ENCODE measurements at places on chromosomes 3 and 15.

- no peak for DNase-seq
Observed at GRCh38 chr3:14412831-14413380, 10.5 kb downstream of the SLC6A6 start.

DNA sequence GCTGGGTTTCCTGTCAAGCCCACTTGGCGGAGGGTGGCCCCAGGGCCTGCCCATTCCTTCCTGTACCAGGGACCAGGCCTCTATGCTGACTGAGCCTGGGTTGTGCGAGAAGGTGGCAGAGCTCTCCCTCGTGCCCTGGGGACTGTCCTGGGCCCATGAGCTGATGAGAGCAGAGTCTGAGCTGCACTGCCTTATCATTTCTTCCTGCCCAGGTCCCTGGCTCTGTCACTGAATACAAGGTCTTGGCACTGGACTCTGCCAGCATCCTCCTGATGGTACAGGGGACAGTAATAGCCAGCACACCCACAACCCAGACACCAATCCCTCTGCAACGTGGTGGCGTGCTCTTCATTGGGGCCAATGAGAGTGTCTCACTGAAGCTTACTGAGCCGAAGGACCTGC, 7.5 kb downstream of the MPI start:
- no peak for DNase-seq

DNA sequence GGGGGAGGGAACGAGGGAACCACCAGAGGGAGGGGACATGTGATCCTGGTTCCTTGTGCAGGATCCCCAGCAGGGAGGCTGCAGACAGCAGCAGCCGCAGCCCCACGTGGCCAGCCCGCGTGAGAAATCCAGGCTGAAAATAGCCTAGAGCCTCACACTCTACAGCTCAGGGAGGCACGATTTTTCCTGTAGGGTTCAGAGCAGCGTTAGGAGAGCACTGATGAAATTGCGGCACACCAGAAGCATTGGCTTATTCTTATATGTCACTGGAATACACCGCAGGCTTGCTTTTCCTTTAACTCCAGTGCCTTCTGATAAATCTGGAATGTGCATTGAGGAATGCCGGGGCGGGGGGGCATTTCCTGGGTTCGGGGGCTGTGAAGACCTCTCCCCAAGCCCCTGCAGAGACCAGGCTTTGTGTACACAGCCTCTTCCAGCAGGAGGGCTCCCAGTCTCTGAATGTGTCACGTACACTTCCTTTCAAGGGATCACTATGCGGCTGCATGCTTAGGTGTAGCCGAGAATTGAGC, 193.0 kb downstream of the ATP10A start:
- DNase-seq, result no peak

DNA sequence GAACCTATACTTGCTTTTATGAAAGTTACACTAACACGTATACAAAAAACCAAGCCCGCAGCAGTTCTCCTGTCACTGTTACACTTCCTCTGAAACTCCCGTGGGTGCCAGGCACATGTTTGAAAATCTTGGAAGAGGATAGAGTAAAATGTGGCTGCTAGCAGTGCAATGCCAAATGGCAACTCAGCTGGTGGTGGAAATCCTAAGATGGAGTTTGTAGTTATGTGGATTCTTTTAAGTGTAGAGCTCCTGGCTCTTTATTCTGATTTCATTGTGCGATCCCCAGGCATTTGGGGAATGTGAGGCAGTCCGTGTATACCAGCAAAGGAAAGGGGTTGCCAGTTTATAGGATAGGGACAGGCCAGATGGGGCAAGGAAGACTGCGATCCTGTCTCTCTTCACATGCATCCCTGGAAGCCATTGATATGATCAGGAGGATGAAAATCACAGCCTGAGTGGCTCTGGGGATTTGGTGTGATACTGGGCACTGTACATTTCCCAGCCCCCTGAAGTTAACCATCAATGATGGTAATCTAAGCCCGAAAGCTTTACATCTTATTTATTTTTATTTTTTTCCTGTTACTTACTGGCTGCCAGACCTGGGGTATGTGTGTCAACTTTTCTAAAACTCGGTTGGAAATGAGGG, 1.1 kb downstream of the STAC start:
- no peak for DNase-seq

- peak; percentile 7 for DNase-seq
Observed at GRCh38 chr15:75947092-75947491, 43.4 kb downstream of the FBXO22 start.

GRCh38 chr3:193991666-193992424, 144.1 kb upstream of the HES1 start:
- no peak for DNase-seq

- peak; percentile 27 for DNase-seq
Observed at GRCh38 chr15:66233487-66234415, 19.8 kb downstream of the MEGF11 start.

DNA sequence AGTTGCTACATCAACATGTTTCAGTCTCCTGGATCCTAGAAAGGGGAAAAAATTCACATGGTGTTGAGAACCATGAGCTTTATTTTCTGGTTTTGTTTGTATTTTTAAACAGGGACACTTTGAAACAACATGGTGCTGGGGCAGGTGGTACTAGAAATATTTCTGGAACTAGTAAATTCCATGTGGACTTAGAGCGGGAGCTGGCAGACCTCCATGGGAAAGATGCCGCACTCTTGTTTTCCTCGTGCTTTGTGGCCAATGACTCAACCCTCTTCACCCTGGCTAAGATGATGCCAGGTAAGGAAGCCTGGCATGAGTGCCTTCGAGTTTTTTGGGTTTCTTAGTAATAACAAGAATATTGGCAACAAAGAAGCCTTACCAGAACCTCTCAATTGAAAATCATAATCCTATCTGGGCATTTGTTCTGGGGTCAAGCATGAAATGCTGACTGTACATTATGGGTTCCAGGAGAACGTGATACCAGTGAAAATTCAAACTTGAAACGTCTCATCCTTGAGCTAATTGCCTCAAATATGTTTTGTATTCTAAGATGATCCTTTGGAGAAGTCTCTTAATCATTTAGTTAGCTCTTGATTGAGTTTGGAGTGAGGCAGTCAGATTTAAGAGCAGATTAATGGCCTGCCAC, 7.9 kb downstream of the ALAS1 start:
- DNase-seq, result no peak

- DNase-seq, result no peak
Observed at GRCh38 chr3:111321786-111322185, 220.2 kb upstream of the CD96 start.

DNA sequence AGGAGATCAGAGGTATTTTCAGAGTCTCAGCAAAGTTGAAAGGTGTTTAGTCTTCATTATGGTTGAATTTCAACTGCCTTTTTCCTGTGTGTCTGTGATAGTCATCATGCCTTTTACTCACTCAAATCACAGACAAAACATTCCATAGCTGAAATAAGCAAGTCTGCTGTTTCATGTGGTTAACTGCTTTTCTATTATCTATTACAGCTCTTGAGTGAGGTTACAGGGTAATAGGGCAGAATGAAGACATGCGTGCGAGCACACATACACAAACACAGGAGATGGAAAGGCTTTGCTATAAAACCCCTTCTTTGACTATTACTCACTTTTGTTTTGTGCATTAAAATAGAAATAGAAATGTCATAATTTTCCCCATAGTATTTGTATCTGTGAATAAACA, 192.6 kb upstream of the RARB start:
- DNase-seq, result no peak

DNA sequence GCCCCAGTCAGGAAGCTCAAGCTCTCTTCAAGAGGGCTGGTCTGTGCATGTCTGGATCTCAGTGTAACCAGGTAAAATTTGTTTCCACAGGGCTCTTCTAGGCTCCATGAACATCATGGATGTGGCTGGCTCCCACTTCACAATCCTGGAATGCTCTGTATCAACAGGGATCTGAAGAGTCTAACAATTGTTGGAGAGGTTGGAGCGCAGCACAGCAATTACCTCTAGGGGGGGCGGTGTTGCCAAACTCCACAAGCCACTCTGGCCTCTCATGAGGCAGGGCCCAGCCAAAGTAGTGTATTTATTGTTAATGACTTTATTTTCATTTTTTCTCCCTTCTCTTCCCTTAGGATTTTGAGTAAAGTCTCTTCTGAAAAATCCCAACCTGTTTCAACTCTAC, 6.1 kb upstream of the EIF2B5 start:
- DNase-seq, result peak; percentile 69

- no peak for DNase-seq
Observed at GRCh38 chr3:62277986-62278385, 95.4 kb downstream of the FEZF2 start.

GRCh38 chr3:134294302-134295280, 43.9 kb upstream of the RYK start:
- DNase-seq, result peak; percentile 75

DNA sequence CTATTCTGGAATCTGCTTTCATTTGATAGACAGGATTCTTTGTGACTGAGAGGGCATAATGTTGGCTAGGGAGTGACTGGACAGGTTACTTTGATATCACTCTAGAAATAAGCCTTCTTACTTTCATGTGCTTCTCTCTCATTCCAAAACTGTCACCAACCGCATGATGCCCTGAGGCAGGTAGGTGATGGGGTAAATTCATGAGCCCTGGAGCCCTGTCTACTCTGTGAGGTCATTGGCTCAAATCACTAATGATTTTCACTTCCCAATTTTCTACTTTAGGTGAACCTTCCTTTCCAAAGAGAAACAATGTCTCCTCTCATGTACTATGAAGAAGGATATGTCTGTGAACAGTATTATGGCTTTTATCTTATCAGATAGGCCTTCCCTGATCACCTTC, 596.7 kb downstream of the TUSC7 start:
- DNase-seq, result no peak

GRCh38 chr15:93520206-93520605, 431.2 kb upstream of the RGMA start:
- DNase-seq, result no peak

- DNase-seq, result peak; percentile 83
Observed at GRCh38 chr3:123028233-123028828, 768 bp upstream of the SEMA5B start.

- DNase-seq, result no peak
Observed at GRCh38 chr3:185448107-185448506, 50.7 kb downstream of the TMEM41A start.

DNA sequence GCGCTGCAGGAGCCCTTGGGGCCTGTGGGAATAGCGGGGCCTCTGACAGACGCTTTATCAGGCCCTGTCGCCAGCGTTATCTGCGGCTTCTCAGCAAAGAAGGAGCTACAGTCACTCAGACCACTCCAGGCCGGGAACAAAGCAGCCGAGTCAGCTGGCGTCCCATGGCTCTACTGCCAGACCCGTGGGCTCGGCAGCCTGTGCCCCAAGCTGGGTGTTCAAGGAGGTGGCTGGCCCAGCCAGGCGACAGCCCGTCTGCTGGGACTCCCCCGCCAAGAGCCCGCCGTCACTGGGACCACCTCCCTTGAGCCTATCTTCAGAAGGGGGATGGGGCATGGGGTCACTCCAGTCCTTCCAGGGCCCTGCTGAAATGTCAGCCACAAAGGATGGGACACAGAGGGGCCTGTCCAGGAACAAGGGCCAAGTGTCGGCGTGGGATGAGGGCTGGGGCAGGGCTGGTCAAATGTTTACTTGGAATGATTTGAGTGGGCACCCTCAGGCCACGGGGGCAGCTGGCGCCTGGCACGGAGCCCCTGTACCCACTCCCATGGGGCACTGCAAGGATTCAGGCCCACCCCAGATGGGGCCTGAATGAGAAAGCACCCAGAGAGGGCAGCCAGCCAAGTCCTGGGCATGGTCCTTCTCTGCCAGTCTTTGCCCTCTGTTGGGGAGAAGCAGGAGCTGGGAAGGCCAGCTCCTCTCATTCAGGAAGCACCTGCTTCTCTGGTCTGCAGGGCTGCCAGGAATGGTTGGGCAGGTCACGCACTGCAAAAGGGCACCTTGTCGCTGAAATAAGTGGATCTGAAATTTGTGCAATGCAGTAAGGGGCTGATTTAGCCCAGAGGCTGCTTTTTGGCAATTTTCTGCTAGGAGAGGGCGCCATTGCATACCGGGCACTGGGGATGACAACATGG, 148.3 kb downstream of the SMAD6 start:
- DNase-seq, result peak; percentile 30
